ENCODE measurements at places on chromosomes 11 and 22.

- DNase-seq, result no peak
Measured at GRCh38 chr11:95231881-95232605, 1.0 kb upstream of the SESN3 start.

DNA sequence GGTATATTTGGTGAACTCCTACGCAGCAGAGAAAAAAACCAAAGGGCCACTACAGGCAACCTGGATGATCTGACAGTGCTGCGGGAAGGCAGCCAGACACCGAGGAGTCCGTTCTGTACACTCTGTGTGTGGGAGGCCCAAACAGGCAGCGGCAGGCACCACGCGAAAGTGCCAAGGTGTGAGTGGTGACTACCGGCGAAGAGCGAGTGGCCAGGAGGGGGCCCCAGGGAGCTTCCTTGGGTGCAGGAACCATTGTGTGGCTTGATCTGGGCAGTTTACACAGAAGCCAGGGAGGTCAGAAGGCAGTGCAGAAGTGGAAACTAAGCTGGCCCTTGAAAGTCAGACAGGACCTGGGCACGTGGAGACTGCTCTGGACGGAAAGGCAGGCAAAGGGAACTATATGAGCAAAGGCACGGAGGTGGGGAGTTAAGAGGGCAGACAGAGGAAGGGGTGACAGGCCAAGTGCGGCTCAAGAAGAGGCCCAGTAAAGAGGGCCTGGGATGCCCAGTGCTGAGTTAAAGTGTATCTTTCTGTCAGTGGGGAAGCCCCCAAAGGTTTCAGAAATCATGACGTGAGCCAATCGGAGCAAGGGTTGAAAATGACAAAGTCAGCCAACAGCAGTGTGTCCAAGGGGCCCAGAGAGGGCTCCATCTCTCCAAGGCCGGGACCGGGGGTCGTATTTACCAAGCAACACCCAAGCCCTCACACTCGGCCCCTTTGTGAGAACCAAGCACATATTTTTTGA is 10.6 kb downstream of the TMEM184B start:
- no peak for DNase-seq

GRCh38 chr22:38397189-38398085 is 57.6 kb downstream of the KCNJ4 start:
- peak; percentile 17 for DNase-seq

- no peak for DNase-seq
Measured at GRCh38 chr11:109940816-109941215, 152.4 kb upstream of the ZC3H12C start.

DNA sequence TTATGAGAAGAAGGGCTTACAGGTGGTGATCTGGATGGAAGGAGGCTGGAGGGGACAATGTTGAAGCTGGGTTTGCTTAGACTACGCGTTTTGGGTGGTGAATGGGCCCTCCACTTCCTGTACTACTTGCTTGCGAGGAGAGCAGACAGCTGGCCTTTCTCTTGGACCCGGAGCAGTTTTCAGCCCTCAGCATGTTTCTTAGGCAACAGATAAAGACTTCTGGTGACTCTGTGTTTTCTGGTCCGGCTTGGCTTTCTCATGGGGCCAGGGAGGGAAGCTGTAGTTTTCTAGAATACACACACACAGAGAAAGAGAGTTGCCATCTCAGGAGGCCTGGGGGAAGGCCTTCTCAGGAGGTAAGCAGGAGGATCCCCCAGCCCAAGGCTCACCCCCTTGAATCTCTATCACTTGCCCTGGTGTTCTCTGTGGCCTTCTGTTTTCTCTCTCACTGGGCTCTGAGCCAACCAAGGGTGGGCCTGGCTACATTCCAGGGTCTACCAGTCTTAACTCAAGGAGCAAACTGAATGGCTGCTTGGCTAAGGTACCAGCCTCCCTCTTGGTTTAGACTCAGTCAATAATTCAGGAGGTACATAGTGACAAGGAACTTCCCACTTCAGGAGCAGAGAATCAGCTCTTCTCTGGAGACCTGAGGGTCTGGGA is 2.4 kb downstream of the CCS start:
- no peak for DNase-seq

- DNase-seq, result no peak
Measured at GRCh38 chr11:115498354-115498753, 5.9 kb downstream of the CADM1 start.

- no peak for DNase-seq
Measured at GRCh38 chr11:9624448-9624847, 39.4 kb upstream of the SWAP70 start.

GRCh38 chr11:100902454-100903141 is 215.5 kb downstream of the ARHGAP42 start:
- no peak for DNase-seq

GRCh38 chr11:76629116-76629852 is 41.3 kb downstream of the LRRC32 start:
- DNase-seq, result no peak

DNA sequence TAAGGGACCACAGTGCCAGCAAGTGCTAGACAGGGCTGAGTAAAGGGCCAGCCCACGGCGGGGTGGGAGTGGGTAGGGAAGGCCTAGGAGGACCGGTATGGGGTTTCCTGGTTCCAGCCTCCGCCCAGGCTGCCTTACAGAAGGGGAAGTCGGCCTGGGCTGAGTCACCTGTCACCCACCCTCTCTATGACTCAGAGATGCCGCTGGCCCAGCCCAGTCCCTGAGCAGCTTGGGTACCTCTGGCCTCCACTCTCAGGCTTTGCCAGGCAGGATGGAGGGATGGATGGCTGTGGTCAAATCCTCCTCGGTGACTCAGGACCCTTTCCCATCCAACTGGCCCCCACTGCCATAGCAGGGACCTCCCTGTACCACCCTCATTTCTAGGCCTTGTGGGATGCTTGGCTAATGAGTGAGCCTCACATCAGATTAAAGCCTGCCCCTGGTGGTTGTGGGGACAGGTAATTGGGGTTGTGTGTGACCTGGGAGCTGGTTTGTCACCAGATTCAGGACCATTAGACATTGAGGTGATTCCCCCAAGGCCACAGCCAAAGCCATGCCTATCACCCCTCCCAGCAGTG is 13.9 kb downstream of the SLC35E4 start:
- no peak for DNase-seq

DNA sequence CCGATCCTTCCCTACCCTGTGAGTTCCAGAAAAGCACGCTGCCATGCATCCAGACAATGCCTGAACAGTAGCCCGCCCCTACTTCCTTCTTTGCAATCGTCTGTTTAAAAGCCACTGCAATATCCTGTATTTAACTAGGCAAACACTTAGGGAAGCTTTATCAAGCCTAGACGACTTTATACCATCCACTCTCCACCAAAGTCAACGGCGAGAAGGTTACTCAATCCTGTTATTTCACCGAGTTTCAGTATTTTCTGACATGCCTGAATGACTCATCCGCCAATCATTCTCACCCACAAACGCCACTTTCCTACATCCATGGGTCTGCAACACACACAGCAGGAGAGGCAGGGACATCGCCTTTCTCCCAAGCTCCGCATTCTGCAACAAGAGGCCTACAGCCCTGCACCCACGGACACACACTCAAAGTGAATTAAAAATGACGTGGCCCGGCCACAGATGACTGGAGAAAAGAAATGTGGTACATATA is 9.3 kb downstream of the CELSR1 start:
- no peak for DNase-seq

DNA sequence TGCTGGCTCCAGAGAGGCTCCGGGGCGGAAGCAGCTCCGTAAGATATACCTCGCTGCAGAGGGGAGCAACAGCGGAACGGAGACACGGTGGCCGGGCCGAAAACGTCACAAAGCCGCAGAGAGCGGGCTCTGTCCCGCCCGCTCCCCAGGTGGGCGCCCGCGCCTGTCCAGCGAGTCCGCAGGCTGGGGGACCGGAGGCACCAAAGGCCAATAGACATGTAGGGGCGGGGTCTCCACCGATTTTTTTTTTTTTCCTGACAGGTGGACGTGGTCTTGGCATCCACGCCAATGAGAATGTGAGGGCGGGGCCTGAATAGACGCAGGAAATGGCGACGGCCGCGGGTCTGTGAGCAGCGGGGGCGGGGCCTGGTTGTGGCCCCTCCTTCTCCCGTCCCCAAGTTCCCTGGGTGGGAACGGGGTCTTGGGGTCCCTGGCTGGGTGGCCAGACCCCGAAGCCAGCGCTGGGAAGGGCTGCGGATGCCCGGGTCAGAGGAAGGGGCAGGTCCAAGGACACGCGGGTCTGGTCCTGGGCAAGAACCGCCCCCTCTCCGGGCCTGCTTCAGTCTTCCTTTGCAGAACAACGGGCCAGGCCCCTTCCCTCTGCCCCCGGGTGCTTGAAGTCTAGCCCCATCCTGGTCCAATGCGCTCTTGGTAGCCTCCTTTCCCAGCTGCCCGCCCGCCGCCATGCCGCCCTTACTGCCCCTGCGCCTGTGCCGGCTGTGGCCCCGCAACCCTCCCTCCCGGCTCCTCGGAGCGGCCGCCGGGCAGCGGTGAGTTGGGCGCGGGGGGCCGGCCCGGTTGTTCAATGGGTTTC is at the start of gene DNAJC4:
Gene DNAJC4 (plus strand): TSS at position 378 of the 814 bp plus-strand sequence. CDS start 307 bp downstream, at position 685.
- DNase-seq, result peak; percentile 90

GRCh38 chr22:27546157-27546935 is 255.2 kb downstream of the MN1 start:
- DNase-seq, result no peak

DNA sequence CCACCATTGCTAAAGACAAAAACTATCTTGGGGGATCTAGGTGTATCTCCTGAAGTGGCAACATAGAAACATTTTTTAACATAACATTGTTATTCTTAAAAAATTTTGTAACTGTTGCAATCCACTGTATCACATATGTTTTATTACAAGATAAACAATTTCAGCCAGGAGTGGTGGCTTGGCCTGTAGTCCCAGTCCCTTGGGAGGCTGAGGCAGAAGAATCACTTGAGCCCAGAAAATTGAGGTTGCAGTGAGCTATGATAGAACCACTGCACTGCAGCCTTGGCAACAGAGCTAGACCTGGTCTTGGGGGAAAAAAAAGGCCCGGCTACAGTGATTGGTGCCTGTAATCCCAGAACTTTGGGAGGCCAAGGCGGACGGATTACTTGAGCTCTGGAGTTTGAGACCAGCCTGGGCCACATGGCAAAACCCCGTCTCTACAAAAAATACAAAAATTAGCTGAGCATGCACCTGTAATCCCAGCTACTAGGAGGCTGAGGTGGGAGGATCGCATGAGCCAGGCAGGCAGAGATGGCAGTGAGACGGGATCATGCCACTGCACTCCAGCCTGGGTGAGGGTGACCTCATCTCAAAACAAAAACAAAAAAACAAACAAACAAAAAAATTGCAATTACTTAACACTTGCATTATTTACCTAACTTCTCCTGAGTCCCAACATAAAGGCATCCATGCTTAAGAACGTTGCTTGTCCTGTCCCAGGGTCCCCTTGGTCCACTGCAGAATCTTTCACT is 1.5 kb upstream of the DEPDC5 start:
- no peak for DNase-seq

DNA sequence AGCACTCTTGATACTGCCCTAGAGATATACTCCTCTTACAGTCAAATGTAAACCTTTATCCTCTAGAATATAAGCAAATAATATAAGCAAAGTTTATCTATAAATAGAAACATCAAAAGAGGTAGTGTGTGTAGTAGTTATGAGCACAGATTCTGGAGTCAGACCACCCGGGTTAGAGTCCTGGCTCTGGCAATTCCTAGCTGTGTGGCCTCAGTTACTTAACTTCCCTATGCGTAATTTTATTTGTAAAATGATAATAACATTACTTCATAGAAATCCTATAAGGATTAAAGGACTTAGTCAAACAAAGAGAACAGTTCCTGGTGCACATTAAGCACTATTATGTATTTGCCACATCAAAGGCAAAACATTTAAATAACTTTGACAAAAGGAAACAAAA is 7.0 kb downstream of the MSANTD4 start:
- DNase-seq, result no peak

DNA sequence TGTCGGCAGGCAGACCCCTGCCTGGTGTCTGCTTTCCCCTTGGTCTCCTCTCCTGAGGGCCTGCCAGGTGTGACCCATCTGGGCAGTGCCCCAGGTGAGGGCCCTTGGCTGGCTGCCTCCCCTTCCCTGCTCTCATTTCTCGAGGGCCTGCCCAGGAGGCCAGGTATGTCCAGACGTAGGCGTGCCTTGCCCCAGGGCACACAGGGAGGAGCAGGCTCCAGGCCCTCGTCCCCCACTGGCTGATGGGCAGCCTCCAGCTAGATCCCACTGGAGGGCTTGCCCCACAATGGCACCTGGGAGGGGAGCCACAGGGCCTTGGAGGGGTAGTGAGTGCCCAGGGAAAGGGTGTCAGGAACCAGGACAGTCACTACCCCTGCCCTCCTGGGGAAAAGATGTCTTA is 95.9 kb downstream of the CACNA1I start:
- no peak for DNase-seq

DNA sequence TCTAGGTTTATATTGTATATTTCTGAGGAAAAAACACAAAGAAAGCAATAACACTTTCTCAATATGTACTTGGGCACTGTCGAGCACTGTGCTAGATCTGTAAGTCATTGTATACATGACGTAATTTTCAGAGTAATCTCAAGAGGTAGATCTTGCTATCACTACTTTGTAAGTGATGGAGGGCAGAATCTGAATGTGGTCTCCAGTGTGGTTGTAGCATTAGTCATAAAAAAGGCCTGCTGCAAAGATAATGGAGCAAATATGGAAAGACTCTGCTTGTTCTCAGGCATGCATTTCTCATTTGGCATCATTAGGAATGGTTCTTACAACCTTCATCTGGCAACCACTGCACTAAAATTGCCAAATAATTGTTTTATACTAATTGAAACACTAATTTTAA is 419.8 kb upstream of the CCDC179 start:
- no peak for DNase-seq

- DNase-seq, result no peak
Measured at GRCh38 chr22:32478994-32479393, 4.4 kb downstream of the FBXO7 start.

DNA sequence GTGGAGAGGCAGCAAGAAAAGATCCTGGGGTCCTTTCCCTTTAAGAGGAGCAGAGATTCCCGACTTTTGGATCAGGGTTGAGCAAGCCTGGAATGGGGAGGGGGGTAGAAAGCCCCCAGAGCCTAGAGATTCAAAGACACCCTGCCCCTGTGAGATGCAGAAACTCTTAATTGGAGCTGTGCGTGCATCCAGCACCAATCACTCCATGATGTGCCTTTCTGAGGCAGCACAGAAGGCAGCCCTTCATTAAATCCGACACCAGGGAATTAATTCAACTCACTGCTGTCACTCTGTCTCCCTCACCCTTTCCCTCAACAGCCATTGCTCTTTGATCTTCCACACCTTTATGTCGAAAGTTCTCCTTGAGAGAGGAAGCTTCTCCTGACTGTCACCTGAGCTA is 43.0 kb downstream of the DSCAML1 start:
- no peak for DNase-seq

DNA sequence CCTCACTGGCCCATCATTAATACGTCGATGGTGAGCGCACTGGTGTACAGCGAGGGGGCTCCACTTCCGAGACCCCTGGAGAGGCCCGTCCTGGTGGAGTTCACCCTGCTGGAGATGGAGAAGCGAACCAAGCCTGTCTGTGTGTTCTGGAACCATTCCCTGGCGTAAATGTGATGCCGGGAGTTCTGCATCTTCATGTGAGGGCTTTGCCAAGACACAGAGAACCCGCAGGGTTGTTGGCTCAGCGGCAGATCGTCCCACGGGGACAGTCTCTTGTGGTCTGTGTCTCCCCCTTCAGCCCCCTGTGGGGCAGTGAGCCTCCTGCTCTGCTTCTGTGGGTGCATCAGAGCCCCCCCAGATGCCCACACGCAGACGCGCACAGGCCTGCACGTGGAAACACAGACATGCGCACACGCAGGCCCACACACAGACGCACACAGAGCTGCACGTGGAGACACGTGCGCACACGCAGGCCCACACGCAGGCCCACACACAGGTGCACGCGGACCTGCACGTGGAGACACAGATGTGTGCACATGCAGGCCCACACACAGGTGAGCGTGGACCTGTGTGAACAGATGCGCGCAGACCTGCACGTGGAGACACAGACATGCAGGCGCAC is 55.8 kb upstream of the PRODH start:
- no peak for DNase-seq

Measured in frontal cortex (tissue), 4 donors.